ENCODE measurements at places on chromosomes 6 and 20.

DNA sequence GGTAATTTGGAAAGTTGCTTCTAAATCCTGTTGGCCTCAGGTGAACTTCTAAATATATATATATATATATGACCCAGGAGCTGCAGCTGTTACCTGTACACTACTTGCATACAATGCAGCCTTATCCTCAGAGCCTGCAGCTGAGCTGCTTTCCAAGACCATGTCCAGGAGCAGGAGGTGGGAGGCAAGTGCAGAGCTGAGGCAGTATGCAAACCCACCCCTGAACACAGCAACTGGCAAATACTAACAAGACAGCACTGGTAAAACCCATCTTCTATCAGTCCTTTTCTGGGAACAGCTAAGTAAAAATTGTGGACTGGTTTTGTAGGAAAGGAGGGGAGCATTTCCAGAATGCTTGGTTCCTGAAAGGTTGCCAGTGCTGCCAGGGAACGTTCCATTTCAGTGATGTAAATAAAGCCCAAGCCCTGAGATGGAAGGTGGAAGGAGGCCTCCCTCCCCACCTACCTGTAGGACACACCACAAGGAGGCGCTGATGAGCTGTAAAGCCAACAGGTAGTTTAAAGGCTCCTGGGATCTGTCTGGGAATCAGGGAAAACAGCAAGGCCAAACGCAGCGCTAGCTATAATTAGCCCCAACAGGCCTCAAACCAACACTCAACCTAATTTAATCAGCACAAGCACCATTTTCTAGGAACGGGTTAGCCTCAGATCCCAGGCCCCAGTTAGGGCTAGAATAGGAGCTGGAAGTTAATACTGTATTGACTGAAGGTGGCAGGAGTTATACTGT lies 93.8 kb upstream of the MAP7 start:
- DNase-seq: peak; percentile 86

- DNase-seq: no peak
Observed at GRCh38 chr20:62469352-62469751, 6.4 kb downstream of the GATA5 start.

GRCh38 chr6:28212510-28213212 lies 12.4 kb upstream of the ZSCAN9 start:
- peak; percentile 66 for DNase-seq

- no peak for DNase-seq
Observed at GRCh38 chr20:36336954-36337704, 31.0 kb downstream of the DLGAP4 start.

DNA sequence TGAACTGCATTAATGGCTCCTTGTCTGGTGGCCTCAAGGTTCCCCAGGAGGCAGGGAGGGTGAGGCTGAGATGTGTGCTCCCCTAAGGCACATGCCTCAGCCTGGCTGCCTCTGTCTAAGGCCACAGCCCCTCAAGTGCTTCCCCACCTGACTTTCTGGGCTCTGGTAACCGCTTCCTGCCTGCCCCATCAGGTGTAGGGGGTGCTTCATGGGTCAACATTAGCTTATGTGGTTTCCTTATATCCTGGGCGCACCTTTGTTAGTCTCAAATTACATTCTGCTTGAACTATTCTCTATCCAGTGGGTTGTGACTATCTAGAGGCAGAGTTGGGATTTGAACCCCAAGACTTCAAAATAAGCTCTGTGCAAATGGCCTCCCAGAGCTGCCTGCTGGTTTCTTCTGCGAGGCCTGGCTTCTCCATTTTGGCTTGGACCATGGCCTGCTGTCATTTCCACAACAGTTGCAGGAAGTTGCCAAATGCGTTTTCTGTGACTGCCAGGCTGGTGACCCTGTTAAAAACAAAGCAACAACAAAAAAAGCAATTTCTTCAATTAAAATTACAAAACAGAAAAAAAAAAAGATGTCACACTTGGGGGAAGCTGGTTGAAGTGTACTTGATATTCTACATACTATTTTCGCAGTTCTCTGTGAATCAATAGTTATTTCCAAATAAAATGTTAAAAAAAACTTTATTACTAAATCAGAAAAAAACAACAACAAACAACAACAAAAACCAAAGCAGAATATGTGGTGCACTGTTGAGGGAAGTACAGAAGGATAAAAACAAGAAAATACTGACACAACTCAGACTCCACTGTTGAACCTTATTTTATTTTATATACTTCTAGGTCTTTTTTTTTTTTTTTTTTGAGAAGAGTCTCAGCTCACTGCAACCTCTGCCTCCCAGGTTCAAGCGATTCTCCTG lies 20.0 kb upstream of the ZNFX1 start:
- no peak for DNase-seq

GRCh38 chr6:47690214-47690613 lies 8.2 kb upstream of the ADGRF4 start:
- DNase-seq: no peak

DNA sequence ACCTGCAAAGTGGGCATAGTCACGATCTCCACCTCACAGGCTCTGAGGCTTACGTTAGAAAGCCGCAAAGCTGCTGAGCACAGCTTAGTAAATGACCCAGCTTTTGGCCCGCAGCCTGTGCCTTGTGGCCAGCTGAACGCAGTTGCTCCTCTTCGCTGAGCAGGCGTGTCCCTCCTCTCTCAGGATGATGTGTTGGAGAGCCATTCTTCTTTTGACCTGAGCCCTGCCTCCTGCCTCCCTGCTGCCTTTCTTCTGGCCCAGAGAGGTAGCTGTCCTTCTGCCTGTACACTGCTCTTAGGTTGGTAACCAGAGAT lies 47.6 kb upstream of the MYL9 start:
- no peak for DNase-seq

- DNase-seq: peak; percentile 34
Observed at GRCh38 chr20:19628570-19629134, 129.4 kb upstream of the RIN2 start.

- DNase-seq: no peak
Observed at GRCh38 chr20:22590662-22591061, 6.3 kb upstream of the FOXA2 start.

- DNase-seq: no peak
Observed at GRCh38 chr6:157072128-157072527, 251.2 kb downstream of the TMEM242 start.

DNA sequence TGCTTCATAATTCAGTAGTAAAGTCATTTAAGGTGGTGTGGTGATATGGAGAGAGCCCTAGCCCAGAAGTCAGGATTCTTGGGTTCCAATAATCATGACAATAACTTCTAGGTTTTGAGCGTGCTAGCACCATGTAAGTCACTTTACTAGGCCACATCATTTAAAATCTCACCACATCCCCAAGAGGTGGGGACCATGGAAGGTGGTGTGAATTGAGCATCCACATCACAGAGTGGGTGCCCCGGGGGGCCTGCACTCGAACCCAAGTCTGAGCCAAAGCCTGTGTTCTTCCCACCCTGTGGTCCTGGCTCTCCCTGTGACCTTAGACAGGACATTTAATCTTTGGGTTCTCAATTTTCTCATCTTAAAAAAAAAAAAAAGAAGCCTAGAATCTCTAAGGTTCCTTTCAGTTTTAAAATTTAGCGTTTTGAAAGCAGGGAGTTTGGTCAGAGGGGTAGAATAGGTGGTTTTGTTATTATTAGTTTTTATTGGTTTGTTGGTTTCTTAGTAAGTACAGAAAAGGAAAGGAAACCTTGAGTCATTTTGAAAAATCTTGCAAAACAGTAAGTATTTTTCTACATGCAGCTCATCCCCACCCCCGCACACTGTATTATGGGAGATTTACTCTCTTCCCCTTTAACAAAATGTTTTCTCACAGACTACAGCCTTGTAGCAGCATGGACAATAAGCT lies 26.4 kb downstream of the ARMC2 start:
- peak; percentile 73 for DNase-seq

GRCh38 chr6:71228461-71229041 lies 60.1 kb upstream of the OGFRL1 start:
- DNase-seq: no peak

DNA sequence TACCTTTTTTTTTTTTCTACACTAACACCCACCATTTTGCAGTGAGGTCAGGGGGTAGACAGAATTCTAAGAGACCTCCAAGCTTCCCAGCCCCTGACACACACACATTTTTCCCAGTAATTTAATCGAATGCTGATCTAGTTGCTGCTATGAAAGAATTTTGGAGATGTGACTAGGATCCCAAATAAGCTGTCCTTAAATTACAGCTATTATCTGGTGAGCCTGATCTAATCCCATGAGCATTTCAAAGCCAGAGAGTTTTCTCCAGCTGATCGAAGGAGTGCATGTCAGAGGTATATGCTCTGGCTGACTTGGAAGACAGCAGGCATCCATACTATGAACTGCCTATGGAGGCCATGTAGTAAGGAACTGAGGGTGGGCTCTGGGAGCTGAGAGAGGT lies 503.8 kb upstream of the MARCKS start:
- DNase-seq: no peak

GRCh38 chr6:65505736-65506135 lies 201.3 kb downstream of the EYS start:
- DNase-seq: no peak

- no peak for DNase-seq
Observed at GRCh38 chr20:4289875-4290274, 274.5 kb upstream of the RNF24 start.

DNA sequence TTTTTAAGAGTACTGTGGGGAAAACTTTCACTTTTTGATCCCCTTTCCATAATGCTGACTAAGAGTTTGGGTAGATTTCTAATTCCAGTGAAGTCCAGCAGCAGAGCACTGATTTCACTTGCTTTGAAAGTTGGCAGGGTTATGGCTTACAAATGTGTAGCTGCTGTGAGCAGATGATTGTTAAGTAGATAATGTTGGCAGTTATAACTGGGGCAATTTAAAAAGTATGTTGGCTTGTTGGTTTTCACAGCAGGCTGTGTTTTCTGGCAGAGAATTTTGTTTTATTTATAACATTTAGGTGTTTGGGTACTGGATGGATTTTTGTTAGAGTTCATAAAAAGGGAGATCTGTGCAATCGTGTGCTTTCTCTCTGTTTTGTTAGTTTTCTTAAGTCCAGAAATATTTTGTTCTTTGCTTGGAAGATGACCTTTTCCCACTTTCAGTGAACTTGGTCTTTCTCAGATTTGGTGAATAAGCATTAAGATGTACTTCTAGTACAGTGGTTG lies 31.4 kb downstream of the AFDN start:
- no peak for DNase-seq

- peak; percentile 50 for DNase-seq
Observed at GRCh38 chr20:62117658-62118057, 4.6 kb upstream of the LSM14B start.

DNA sequence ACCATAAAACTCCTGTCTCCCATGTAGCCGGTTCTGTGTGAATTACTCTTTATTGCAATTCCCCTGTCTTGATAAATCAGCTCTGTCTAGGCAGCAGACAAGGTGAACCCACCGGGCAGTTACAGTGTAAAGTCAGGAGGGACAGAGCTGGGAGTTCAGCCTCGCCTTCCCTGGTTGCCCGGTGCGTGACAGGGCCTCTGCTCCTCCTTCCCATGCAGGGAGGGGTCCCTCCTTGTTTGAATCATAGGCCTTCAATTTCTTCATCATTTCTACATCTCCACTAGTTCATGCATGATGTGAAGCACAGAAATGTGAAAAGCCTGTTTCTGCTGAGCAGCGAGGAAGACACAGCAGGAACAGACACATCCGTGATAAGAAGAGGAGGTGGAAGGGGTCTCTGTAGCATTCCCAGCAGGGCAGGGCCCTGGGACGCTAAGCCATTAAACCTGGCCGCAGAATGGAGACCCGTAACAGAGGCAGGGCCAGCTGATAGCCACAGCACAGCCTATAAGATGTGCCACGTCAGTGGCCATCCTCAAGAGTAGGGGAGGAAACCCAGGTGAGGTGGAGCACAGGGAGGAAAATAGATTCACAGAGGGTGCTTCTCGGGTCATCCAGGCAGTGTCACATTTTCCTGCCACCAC lies 106.7 kb upstream of the CST7 start:
- no peak for DNase-seq

DNA sequence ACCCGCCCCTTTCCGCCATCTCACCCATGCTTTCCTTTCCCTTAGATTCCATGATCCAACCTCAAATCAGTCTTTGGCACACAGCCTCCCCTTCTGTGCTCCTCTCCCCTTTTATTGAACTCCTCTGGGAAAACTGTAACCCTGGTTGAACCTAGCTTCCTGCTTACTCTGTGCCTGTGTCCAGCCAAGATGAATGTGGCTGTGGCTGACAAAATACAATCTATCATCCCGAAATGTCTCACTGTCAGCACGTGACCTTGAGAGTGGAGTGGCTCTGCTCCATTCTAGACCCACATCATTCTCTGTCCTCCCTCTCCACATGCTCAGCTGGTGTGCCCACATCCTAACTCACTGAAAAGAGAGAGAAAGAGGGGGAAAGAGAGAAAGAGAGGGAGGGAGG lies 11.0 kb downstream of the NCR2 start:
- no peak for DNase-seq

DNA sequence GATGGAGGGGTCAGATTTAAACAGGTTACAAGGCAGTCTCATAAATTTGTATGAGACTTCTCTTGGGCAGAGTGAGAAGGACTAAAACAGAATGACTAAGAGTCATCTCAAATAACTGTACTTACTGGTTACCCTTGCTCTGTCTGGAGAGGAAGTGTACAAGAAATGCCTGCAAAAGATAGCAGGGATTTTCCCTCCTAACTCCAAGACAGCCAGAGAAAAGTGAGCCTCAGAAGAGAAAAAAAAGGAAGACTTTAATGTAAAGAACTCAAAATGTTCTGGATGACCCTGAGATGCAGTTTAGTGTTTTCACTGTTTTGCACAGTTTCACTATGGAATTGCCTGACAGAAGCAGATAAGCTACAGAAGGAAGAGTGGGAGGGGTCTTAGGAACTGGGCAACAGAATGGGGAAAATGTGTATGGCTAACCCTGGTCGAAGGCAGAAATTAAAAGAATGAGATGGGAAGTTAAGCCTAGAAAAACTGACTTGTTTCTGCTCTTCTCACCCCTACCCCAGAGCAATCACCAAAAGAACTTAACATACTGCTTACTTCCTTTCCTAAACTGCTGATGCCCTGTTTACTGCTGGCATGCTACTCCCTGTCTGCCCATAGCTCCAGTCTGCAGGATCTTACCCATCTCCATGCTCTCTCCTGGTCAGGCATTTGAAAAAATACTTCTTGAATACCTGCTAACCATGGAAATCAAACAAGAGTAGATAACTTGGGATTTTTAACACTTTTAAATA lies 98.1 kb upstream of the MARCKS start:
- no peak for DNase-seq

- DNase-seq: no peak
Observed at GRCh38 chr20:1741309-1742048, 83.9 kb upstream of the SIRPG start.

DNA sequence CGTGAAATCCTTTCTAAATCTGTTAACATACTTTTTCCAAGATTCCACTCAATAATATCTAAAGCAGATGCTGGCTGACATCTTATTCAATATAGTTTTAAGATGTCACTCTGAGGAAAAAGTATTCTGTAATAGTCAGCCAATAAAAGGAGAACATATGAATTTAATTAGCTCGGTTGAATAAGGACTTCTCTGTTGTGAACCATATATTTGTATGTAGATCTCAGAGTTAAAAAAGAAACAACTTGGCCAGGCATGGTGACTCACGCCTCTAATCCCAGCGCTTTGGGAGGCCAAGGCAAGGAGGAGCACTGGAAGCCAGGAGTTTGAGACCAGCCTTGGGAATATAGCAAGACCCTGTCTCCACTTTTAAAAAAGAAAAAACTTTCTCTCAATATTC lies 7.4 kb upstream of the CD24 start:
- DNase-seq: no peak
